ENCODE measurements at places on chromosomes 2 and 18.

DNA sequence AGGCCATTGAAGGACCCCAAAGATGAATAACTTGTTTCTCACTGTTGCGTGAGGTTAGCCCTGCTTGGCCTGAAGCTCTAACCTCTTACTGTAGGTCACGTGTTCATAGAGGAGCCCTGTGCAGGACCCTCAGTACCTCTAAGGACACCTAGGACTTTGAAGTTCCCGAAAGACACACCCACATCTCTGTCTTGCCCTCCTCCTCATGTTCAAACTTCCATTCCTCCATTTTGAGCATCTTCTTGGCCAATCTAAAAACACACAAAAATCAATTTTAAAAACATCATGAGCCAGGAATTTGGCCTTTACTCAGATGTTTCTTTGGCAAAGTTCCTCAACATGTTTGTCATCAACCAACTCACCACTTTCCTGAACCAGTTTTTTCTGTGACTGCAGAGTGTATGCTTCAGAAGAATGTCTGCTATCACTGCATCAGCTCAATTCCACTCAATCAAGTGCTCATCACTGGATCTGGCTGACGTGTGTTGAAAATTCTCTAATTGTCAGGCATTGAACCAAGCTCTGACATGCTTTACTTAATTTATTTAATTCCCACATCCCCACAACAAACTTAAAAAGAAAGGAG lies 101.6 kb downstream of the AP1S3 start:
- no peak for DNase-seq

GRCh38 chr2:118333664-118334063 lies 245.4 kb downstream of the INSIG2 start:
- no peak for DNase-seq

- peak; percentile 81 for DNase-seq
Observed at GRCh38 chr18:3248658-3249359, 1.2 kb downstream of the MYL12A start.

GRCh38 chr2:84816426-84817026 lies 64.4 kb downstream of the TRABD2A start:
- DNase-seq = no peak

GRCh38 chr2:177733-178132 lies 86.1 kb downstream of the SH3YL1 start:
- DNase-seq = no peak

All from activated CD4-positive, alpha-beta T cell treated with anti-CD3 and anti-CD28 coated beads, Interleukin-2, Interleukin-4, amounts not matched to agents 100 ng/mL and 50 ng/mL, durations not matched to agents 16 hours and 8 hours (primary cell).